ENCODE measurements at places on chromosomes 1 and 21.

DNA sequence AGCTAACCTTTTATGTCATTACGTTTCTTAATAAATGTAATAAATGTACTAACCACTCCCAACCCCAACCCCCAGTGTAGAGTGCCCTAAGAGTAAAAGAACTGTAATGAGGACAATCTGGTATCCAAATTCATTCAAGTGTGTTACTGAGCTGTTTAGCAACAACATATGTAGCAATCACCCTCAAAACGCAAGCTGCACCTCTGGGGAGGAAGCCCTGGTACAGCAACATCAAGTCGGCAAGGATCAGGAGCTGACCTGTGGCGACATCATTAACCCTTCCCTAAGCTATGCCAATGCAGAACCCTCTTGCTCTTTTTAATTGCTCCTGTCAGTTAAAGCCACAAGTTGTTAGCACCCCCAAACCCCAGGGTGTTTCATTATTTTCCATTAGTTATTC lies 47.1 kb downstream of the STX6 start:
- no peak for DNase-seq

DNA sequence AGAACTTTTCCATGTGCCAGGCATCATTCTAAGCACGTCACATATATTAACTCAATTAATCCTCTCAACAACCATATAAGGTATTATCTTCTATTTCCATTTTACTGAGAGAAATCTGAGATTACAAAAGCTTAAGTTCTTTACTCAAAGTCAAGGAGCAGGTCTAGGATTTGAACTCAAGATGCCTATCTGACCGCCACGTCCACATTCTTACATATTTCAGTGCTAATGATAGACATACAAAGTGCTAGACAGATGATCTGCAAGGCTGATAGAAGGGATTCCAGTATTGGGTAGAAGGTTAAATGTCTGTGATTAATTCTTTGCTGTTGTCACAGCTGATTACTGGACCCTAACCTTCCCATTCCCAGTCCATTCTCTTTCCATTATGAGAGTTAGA lies 4.4 kb downstream of the ATP5PB start:
- DNase-seq, result no peak

DNA sequence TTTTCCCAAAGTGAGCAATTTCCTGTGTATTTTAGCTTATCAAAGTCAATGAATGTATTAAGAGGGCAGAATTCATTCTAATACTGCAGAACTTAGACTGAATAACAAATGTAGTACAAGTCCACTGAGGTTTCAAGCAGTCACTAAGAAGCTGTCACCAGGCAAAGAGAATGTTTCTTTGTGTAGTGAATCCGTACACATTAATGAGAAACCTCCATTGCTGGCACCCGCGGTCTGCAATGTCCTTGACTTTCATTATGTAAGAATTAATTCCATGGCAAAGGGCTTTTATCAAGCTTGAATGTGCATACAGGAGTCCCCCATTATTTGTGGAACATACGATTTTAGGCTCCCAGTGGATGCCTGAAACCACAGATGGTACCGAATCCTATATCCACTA lies 719.5 kb upstream of the TMPRSS15 start:
- DNase-seq, result no peak

DNA sequence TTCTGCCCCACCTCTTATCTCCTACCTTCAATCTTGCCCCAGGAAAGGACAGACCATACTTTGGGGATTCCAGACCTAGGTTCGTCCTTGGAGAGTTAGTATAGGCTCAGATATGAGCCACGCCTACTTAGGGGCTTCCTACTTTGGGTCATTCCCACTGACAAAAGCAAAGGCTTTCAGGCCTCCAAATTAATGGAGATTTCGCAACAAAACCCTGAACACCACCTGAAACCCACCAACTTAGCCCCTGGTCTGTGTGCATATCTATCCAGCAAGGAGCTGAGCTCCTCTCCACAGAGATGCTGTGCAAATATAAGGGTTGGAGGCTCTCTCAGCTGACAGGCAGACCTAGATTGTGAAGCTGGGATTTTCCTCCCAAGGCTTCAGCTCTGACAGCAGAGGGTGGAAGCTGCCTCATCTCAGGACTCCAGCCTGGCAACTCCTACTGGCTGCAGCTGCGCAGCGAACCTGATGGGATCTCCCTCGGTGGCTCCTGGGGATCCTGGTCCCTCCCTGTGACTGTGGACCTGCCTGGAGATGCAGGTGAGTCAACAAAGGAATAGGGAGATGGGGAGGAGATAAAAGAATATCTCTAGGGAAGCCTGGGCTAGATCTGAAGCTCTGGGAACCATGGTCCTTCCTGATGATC lies 2.1 kb downstream of the MPL start:
- DNase-seq, result no peak

DNA sequence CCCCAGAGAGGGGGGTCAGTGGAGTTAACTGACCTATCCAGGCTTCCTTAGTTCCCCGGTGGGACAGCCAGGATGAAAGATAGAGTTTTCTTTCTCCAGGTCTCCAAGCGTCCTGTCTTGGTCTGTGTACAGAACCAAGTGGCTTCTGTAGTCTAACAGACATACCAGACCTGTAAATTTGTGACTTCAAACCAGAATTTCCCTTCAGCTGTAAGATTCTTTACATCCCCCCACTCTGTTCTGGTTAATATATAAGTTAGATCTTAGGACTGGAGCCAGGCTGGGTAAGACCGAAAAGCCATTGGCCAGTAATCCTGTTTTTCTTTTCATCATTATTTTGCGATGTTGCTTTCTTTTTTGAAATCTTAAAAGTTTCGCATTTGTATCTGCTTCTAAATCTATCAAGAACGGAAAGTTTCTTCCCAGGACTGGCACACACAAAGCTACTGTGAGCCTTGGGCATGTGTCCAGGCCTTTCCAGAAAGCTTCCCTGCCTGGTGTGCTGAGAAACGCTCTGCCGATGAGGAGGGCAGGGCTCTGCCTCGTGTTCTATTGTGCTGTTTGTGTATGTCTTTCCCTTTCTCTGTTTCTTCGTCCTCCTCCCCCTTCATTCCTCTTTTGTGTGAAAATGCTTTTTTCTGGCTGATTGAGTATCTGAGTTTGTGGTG lies 72.3 kb downstream of the RGL1 start:
- no peak for DNase-seq
